ENCODE measurements at places on chromosomes 1 and 21. TPM values are rescaled to one million over a fixed set of nuclear protein-coding genes. Genes with fewer than 3 reads are reported as not detected.

Gene TOR1AIP1
- 53.3 TPM for total RNA-seq

Gene KIF2C
- 54.6 TPM for total RNA-seq

Gene CRYBG2
- total RNA-seq = 0.02 TPM

Gene UBL4B
- total RNA-seq = 0.83 TPM

Gene MROH9
- not detected for total RNA-seq

Gene CITED4
- total RNA-seq = 5.3 TPM

Gene USP25
- total RNA-seq = 34.1 TPM

Gene GPR25
- not detected for total RNA-seq

Gene NFASC
- total RNA-seq = 33.3 TPM

Gene OR2L2
- total RNA-seq = not detected

Gene ABL2
- 71.3 TPM for total RNA-seq

Gene PSMB4
- 1,122 TPM for total RNA-seq

Gene COL24A1
- total RNA-seq = 0.03 TPM

Gene MFAP2
- total RNA-seq = 0.41 TPM

Gene LCE1E
- total RNA-seq = not detected

Gene SH2D2A
- 0.09 TPM for total RNA-seq

Gene NTNG1
- total RNA-seq = not detected

Gene KIF17
- total RNA-seq = 3.6 TPM

Gene PGLYRP3
- total RNA-seq = not detected

Gene DISP1
- 5.0 TPM for total RNA-seq

Gene C1orf87
- total RNA-seq = not detected

Gene NUP210L
- total RNA-seq = not detected

Gene SPATA6
- 0.55 TPM for total RNA-seq

Gene CFHR3
- total RNA-seq = 0.03 TPM

Gene PM20D1
- not detected for total RNA-seq

Gene PRDM16
- total RNA-seq = 1.5 TPM

Gene APOBEC4
- not detected for total RNA-seq

Gene ADGRL4
- total RNA-seq = not detected

Gene SPRR3
- total RNA-seq = not detected

Gene OR2T35
- total RNA-seq = not detected

Gene AVPR1B
- not detected for total RNA-seq

Gene TCHH
- total RNA-seq = not detected

Gene INAVA
- total RNA-seq = 4.6 TPM

Gene MGST3
- total RNA-seq = 224 TPM

Gene FYB2
- total RNA-seq = 0.14 TPM

Gene PROK1
- not detected for total RNA-seq

Gene REN
- total RNA-seq = not detected

Gene GREM2
- total RNA-seq = 0.03 TPM

Gene FAM72B
- total RNA-seq = 15.3 TPM

Gene CR1
- not detected for total RNA-seq

Gene EFCAB14
- total RNA-seq = 63.2 TPM

Gene PADI4
- 0.50 TPM for total RNA-seq

Gene PIK3C2B
- 2.5 TPM for total RNA-seq
